Pons (tissue), 1 donor: ENCODE measurements at places on chromosomes 7 and 10.

DNA sequence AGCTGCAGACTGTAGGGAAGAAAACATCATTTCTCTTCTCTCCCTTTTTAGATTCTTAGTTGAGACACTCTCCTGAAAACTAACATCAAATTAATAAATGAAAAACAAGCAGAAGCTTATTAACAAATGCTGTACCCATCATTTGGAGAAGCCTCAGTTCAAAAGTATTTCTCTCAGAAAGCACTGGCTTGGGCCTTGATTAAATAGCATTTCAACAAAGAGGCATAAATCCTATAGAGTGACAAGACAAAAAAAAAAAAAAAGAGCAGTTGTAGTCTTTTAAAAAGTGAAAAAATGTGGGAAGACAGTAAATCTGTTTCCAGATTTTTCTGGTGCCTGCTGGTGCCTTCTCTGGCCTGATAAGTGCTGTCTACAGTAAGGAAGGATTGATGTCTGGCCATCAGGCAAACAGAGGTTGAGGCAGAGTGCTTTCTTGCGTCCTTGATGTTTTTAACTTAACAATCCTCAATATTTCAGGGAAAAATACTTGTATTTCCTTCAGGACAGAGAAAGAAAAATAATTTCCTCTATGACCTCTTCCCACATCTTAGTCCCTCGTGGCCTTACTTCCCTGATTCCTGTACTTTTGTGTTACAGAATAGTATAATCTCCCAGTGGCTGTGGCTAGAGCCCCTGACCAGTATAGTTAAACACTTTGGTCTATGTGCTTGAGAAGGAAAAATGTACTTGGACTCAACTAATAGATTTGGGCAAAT is 300.5 kb downstream of the HGF start:
- DNase-seq, result no peak

DNA sequence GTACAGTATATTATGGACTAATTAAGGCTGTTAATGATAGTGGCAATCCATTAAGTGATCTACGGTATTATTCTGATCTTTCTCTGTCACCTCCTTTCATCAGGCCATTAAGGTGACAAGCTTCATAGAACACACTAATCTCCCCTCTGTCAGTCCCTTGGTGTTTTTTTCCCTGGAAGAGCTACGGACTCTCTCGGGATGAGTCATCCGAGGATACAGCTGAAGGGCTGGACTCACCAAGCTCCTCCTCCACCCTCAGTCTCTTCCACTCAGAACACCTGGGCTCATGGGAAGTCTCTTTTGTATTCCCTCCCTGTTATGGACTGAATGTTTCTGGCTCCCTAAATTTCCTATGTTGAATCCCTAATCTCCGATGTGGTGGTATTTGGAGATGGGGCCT is 69.8 kb upstream of the PLXNA4 start:
- DNase-seq, result no peak

GRCh38 chr7:2923291-2923781 is 79.2 kb upstream of the GNA12 start:
- DNase-seq, result no peak

DNA sequence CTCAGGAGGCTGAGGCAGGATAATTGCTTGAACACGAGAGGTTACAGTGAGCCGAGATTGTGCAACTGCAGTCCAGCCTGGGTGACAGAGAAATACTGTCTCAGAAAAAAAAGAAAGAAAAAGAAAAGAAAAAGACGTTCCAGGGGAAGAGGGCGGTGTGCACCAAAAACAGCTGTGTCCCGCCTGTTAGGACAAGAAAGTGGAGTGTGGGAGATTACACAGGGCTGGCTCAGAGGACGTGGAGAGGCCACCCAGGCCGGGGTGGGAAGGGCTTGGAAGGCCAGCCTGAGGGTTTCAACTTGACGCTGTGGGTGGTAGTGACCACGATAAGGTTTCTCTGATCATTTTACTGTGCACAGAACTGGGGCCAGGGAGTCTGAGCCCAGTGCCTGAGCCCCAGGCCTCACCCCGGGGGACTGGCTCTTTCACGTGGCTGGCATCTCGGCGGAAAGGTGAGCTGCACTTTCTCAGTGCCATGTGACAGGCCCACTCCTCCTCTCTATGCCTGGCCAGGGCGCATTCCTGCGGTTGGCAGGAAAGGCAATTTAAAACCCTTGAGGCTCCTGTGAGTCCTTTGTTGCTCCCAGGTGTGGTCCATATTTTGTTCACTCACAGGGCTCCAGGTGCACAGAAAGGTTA is 13.9 kb downstream of the RHBDD2 start:
- DNase-seq, result no peak

DNA sequence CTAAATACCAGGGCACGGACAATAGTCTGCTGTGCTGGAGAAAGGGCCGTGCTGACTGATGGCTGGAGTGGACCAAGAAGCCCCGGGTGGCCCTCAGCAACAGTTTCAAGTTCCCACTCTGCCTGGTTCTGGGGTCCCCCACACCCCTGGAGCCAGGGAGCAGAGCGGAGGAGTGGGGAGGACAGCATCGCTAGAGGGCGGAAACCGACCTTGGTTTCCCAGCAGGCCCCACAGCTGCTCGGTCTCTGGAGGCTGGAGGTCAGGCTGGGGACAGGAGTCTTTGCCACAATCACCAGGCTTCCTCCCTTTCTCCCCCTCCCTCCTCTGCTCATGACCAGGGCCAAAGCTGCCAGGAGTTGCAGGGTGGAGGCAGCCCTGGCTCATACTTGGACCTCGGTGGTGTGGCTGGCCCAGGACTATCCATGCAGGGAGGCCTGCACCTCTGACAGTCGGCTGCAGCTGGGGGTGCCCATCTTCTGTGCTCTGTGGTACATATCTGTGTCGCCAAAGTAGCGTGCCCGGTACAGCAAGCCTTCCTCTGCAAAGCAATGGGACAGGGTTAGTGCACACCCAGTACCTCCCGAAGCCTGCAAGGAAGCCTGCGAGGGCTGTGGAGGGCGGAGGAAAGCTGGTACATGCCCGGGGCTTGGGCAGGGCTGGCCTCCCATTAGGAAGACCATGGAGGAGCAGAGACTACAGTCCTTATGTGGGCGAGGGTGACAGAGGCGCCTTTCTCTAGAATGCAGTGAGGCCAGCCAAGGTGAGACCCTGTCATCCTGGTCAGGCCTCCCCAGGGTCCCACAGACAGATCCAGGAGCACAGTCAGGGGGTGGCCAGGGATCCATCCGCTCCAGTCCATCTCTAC is 19.1 kb downstream of the DNAJB12 start:
- no peak for DNase-seq

GRCh38 chr7:79180533-79180932 is 272.9 kb downstream of the MAGI2 start:
- DNase-seq, result no peak

GRCh38 chr10:59748834-59749233 is 4.4 kb downstream of the MRLN start:
- DNase-seq, result no peak

DNA sequence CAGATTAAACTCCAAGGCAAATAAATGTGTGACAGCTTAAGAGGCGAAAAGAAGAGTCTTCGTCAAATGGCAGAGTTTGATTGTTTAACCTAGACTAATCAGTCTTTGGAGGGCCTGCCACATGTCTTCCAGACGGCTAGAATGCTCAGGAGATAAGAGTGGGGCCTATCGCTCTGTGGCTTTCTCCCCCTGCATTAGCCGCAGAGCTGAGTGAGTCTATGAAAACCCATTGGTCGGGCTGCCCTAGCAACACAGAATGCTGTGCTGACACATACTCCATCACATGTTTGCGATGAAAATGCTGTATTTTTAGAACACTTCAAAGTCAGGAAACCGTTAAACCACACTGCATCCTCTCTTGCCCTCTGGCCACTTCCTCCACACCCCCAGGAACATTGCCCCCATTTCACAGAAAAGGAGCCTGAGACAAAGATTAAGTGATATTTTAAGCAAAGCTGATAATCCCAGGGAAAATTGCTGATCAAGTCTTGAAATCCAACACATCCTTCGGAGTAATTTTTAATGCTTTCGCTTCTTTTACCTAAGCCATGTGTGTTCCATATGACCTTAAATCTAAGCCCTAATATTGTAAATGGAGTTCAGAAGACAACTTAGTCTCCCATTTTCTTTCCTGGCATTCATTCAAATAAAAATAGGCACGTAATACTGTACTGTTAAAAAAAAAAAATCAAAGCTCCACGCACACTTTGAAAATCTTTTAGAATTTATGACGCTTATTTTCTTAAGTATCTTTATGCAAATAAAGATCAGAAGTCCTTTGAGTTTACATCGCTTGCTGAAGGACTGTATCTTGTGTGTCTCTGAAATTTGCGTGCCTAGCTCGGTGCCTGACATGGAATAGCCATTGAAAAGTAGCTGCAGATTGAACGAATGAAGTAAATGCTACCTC is 161.2 kb downstream of the CELF2 start:
- no peak for DNase-seq

GRCh38 chr7:135391514-135391913 is 118.4 kb downstream of the CNOT4 start:
- no peak for DNase-seq

GRCh38 chr7:133650487-133651300 is 397.8 kb downstream of the EXOC4 start:
- DNase-seq, result no peak

DNA sequence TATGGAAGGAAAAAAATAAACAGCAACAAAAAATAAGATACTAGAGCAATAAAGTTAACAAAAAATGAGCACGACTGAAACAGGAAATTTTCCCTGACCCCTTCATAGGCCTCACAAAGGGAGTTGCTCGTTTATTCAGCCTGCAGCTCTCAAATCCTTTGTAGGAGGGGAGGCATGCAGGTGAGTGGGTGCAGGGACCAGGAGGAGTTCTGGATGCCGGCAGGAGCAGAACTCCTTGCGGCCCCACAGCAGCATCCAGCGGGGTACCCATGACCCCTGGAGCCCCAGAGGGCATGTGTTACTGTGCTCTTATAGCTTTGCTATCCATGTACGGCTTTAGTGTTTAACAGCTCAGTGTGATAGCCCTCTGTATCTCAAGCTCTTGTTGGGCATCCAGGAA is 5.8 kb downstream of the TAS2R39 start:
- DNase-seq, result no peak

DNA sequence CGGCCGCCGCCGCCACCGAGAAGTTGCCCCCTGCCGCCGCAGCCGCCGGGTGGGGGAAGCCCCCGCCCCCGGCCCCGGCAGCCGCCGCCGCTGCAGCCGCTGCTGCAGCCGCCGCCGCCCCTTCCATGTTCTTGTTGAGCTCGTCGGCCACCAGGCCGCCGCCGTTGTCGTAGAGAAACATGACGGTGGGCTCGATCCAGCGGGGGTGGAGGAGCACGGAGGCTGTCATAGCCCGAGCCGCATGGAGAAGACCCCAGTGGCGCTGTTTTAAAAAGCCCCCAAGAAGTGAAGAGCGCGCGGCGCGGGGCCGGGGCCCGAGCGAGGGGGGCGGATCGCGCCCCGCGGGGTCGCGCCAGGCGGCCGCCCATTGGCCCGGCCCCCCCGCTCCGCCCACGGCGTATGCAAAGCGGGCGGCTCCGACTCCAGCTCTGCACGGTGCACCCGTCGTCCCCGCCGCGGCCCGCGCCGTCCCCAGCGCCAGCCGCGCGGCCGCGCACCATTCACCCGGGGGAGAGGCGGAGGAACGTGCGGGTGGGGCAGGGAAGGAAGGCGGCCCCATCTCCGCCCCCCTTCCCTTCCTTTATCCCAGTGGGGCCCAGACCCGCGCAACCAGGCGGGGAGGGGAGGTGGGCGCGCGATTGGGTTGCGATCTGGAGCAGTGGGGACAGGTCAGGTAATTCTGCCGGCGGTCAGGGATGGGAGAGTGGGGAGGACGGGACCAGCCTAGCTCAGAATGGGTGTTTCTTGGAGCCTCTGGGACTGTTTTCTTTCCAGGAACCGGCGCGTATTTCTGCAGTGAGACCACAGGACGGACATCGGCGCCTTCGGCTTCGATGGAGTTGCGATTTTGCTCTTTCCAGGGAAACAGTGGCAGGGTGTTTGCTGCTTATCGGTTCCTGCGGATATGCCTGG is at the start of gene HOXA13:
TSS of gene HOXA13 (minus strand) at position 243 of the 912 bp plus-strand sequence. CDS start at position 229, 14 bp downstream.
- no peak for DNase-seq

- no peak for DNase-seq
Measured at GRCh38 chr7:29271319-29271658, 76.7 kb downstream of the CHN2 start.

- DNase-seq, result peak; percentile 17
Measured at GRCh38 chr10:122112625-122113160, 123.7 kb downstream of the TACC2 start.

DNA sequence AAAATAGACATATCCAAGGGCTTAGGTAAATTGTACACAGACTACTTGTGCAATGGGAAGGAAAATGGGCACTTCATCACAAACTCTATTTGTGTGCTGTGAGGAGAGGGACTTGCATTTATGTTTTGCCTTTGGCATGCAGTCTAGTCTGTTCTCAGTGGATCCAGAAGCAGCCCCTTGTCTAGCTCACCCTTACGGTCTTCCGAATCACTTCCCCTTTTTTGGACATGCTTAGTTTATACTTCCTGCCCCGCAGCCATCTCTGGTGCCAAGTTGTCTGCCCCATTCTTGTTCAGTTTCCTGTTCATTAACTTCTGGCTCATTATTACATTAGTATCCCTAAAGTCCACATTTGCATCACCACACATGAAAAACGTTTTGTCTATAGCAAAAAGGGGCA is 161.6 kb downstream of the NRCAM start:
- no peak for DNase-seq

GRCh38 chr10:31977440-31978155 is 49.0 kb upstream of the ARHGAP12 start:
- DNase-seq, result peak; percentile 94

DNA sequence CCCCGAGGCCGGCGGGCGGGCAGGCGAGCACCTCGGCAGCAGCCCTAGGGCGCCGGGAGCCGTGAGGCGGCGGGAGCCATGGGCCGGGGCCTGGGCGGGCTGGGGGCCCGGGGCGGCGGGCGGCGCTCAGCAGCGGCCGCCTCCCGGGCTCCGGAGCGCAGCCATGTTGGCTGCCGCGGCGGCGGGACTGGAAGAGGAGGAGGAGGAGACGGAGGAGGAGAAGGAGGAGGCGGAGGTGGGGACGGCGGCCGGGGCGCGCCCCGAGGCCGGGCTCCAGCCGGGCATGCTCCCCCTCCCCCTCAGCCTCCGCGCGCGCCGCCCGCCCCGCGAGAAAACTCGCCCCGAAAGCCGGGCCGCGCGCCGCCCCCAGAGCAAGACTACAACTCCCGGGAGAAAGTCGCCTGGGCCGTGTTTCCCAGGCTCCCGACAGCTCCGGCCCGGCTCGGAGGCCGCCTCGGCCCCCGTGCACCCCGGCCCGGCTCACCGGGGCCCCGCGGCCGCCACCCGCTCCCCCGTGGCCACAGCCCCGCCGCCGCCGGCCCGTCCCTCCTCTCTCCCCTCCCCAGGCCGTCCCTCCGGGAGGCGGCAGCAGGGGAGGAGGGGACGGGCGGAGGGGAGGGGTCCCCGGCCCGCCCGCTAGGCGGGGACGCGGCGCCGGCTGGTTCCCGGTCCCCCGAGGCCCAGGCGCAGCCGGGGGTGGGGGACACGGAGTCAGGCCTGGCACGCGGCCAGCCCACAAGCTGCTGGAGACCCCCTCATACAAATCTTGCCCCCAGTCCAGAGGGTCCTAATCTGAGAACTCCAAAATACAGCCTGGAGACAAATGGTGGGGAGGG is at the start of gene DLG5:
TSS of gene DLG5 (minus strand) at position 190 of the 836 bp plus-strand sequence. CDS start 235 bp downstream, outside the sequence.
- DNase-seq, result no peak
